Hypothalamus (tissue), 51 donors: ENCODE measurements at places on chromosomes 3 and 15.

DNA sequence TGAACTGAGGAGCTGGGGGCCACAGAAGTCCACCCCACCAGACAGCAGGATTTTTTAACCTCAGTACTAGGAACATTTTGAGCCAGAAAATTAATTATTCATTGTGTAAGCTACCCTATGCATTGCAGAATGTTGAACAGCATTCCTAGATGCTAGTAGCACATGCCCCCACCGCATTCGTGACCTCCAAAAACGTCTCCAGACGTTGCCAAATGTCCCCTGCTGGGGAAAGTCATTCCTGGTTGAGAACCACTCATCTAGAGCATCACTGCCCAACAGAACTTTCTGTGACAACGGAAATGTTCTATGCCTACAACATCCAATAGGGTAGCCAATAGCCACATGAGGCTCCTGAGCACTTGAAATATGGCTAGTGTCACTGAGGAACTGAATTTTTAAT lies 333.5 kb downstream of the FOXP1 start:
- no peak for DNase-seq

GRCh38 chr15:92597548-92597947 lies 58.0 kb downstream of the FAM174B start:
- no peak for DNase-seq

DNA sequence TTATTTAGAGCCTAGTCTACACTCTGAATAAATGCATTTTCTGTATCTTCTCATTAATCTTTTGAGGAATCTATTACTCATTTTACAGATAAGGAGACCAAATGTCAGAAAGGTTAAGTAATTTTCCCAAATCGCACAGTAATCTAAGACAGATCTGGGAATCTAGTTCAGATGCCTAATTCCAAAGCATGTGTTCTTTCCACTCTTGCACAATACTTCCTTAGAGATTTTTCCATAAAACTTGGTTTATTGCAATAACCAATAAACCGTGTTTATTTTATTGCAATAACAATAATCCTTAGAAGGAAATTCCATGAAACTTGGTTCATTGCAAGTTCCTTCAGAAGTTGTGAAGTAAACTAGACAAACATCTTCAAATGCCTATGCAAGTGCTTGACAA lies 17.4 kb upstream of the COL8A1 start:
- DNase-seq: no peak

- no peak for DNase-seq
These were observed 6.8 kb downstream of the ONECUT1 start for GRCh38 chr15:52783191-52783829.

- no peak for DNase-seq
These were observed 131.7 kb downstream of the DTWD1 start for GRCh38 chr15:49752517-49752916.

- no peak for DNase-seq
These were observed 116.0 kb downstream of the UACA start for GRCh38 chr15:70647396-70647795.

- DNase-seq: no peak
These were observed 5.3 kb downstream of the EIF5A2 start for GRCh38 chr3:170903123-170903522.
